ENCODE measurements at places on chromosomes 16 and 17.

DNA sequence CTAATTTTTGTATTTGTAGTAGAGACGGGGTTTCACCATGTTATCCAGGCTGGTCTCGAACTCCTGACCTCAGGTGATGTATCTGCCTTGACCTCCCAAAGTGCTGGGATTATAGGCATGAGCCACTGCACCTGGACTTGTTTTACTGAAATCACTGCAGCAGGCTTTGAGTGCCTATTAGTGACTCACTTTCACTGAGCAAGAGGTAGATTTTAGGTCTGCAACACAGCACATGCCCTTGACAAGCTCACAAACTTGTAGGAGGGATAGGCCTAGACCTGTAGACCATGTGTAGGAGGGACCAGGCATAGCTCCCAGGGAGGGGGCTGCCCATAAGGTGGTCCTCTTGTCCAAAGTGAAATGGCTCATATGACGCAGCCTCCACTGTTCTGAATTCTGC is 27.0 kb upstream of the RPTOR start:
- no peak for DNase-seq

DNA sequence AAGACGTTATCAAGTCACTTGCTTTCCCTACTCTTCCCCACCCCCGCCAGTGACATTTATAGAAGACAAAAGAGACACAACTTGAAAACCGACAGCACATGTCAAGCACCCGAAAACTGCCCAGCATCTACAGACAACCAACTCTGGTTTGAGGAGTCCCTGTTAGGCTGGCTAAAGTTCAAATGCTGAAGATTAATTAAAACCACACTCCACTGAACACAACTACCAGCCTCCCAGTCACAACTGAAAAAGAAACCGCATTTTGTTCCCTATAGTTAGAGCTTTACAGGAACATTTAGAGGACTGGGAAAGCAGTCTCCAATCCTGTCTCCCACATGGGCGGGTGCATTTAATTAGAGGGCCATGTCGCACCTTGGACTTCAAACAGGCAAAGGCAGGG is 73.0 kb upstream of the COX10 start:
- DNase-seq: no peak

GRCh38 chr17:7129311-7129710 is 14.7 kb upstream of the ASGR2 start:
- no peak for DNase-seq

- DNase-seq: no peak
Measured at GRCh38 chr16:60564588-60564987, 1471.7 kb downstream of the CDH8 start.

DNA sequence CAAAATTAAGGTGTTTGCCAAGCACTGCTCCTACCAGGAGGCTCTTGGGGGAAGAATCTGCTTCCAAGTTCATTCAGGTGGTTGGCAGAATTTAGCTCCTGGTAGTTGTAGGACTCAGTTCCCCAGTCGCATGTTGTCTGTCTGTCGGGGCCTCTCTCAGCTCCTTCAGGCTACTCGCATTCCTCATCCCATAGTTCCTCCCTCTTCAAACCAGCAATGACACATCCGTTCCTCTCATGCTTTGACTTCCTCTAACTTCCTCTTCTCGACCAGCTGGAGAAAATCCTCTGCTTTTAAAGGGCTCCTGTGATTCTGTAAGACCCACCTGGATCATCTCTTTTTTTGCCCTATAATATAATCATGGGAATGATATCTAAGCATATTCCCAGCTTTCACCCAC is 108.1 kb downstream of the PMP22 start:
- DNase-seq: peak; percentile 23

DNA sequence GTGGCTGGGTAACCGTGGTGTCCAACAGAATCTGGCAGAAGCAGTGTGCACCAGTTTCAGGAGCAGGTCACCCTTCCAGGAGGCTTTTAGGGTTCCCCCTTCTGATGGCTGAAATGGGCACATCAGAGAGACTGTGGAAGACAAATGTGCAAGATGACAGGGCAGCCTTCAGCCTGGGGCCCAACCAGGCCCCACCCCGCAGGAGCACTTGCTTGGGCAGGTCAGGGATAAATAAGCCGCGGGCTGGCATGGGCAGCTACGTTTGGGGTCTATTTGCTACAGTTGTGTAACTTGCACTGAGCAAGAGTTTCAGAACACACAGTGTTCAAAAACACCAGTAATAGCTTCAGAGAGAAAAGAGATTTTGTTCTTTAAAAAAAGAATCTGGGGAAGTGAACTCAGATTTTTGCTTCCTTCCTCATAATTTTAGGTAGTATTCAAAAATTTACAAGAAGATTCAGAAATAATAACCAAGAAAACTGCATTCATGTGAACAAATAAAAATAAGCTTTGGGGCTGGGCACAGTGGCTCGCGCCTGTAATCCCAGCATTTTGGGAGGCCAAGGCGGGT is 44.9 kb upstream of the BAHCC1 start:
- no peak for DNase-seq

GRCh38 chr16:50466170-50466569 is 82.0 kb upstream of the NKD1 start:
- DNase-seq: no peak

DNA sequence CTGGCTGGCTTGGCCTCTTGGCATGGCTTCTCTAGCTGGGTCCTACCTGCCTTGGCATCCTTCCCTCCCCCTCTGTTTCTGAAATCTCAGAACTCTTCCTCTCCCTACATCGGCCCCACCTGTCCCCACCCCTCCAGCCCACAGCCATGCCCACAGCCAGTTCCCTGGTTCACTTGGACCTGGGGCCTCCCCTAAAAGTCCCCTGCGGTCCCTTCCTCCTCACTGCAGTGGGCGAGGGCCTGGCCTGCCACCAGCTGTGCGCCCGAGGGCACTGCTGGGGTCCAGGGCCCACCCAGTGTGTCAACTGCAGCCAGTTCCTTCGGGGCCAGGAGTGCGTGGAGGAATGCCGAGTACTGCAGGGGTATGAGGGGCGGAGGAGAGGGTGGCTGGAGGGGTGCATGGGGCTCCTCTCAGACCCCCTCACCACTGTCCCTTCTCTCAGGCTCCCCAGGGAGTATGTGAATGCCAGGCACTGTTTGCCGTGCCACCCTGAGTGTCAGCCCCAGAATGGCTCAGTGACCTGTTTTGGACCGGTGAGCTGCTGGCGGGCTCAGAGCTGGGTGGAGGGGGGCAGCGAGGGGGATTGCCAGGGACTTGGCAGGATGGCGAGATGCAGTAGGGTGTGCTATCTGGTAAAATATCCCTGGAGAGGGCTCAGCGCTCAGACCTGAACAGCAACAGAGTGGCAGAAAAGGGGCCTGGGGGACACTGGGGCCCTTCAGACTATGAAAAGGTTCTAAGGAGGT is 14.1 kb downstream of the MIEN1 start:
- DNase-seq: no peak

Data from amniotic stem cell (primary cell).